Motor neuron (in vitro differentiated cells): ENCODE measurements at places on chromosomes 1 and 21. TPM values are rescaled to one million over a fixed set of nuclear protein-coding genes. Genes with fewer than 3 reads are reported as not detected.

Gene CFAP141
- total RNA-seq, result not detected in 2 replicates

- no peak for ATAC-seq
Observed at GRCh38 chr1:81792184-81792583, 8.6 kb upstream of the ADGRL2 start.

Gene FAM167B
- total RNA-seq, result 0.31 and 0.49 TPM in 2 replicates

Gene TACSTD2
- total RNA-seq, result not detected in 2 replicates

DNA sequence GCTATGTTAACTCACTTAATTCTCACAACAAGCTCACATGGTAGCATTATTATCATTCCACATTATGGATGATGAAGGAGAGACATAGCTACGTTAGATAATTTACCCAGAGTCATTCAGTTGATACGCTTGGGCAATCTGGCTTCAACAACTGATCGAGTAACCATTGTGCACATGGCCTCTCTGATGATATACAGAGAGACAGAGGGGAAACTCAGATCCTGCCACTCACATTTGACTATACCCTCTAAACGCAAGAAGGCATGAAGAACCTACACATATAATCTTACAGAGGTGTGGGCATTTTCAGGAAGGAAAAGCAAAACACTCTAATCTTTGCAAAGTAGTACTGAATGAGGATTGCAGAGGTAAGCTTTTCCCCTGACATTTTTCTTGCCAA, 360.1 kb downstream of the BARHL2 start:
- ATAC-seq, result no peak

- ATAC-seq, result no peak
Observed at GRCh38 chr1:164891615-164892014, 332.6 kb downstream of the PBX1 start.

- ATAC-seq, result no peak
Observed at GRCh38 chr1:51515312-51515960, 3.6 kb downstream of the EPS15 start.

Gene TNFRSF18
- not detected in 2 replicates for total RNA-seq

GRCh38 chr1:216824511-216824910, 101.3 kb upstream of the ESRRG start:
- peak; percentile 76 for ATAC-seq

Gene HSD3B1
- not detected in 2 replicates for total RNA-seq

Gene NTMT2
- not detected in 2 replicates for total RNA-seq

Gene RNU1-1
- total RNA-seq, result 6,688 and 8,592 TPM in 2 replicates

Gene ERICH3
- 0.21 and 0.23 TPM in 2 replicates for total RNA-seq

DNA sequence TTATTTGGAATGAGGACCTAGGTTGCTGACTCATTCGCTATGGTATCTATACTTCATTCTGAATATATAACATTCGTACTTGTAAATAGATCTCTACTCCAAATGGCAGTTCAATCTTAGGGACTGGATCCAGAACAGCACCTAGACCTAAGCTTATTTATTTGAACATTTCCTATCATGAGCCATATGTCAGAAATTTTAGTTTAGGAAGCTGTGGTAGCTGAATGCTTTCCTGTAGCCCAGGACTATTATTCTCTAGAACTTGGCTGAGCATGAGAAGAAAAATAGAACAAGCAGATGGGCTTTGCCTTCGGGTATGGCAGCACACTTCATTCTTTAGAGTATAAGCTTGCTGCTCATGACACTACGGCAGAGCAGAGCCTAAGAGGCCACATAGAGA, 1114.4 kb upstream of the B3GALT2 start:
- ATAC-seq, result no peak

- ATAC-seq, result peak; percentile 61
Observed at GRCh38 chr1:85975912-85976371, 180.6 kb downstream of the COL24A1 start.

GRCh38 chr1:22753481-22753971, 42.9 kb downstream of the EPHB2 start:
- peak; percentile 64 for ATAC-seq

DNA sequence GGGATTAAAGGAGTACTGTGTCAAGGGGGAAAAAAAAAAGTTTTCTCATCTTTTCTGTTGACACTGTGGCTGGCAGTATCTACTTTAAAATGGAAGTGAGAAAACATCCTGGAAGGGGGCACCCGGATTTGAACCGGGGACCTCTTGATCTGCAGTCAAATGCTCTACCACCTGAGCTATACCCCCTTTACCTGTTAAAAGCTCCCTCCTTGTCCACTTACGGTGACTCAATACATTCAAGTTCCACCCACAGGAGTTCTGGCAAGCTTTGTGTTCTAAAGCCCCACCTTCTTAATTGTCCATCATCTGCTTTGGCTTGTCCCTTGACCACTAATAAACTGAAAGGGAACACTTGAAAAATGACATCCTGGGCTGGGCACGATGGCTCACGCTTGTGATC, 68.2 kb downstream of the FNBP1L start:
- no peak for ATAC-seq

DNA sequence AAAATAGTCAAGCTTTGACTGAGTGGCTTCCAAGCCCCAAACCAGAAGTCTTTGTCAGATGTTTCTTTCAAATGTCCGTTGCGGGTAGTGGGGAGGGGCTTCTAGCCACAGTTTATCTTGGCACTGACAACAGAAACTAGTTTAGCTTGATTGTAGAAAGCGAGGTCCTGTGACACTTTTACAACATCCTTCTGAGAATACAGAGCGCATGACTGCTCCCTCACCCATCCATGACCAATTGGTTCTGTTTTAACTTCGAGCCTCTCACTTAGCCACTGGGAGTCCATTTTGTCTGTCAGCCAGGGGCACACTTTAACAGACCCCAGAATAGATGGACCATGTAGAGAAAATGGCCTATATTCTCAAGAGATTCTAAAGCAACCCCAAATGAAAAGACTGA, 199.2 kb upstream of the ST6GALNAC5 start:
- ATAC-seq, result no peak

- no peak for ATAC-seq
Observed at GRCh38 chr1:10122926-10123325, 87.4 kb upstream of the KIF1B start.

Gene ITLN1
- total RNA-seq, result 2.6 TPM in 1 of 2 replicates, not detected in the other

Gene LCK
- 1.2 TPM in 1 of 2 replicates, not detected in the other for total RNA-seq

DNA sequence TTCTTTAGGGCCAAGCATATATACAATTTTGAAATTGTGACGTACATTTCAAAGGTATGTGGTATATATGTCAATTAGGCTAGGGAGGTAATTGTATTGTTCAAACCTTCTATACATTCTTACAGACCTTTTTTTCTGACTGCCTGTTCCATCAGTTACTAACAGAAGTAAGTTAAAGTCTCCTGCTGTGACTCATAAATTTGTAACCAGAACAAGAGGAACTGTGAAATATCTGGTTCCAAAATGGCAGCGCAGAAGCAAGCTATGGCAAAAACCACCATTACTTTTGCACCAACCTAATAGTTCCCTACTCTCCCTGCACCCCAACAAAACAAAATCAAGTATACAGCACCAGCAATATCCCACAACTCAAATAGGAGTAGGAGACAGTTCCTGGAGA, 93.6 kb downstream of the ENAH start:
- ATAC-seq, result no peak

- ATAC-seq, result no peak
Observed at GRCh38 chr1:167280912-167281311, 60.2 kb downstream of the POU2F1 start.

- no peak for ATAC-seq
Observed at GRCh38 chr21:44354775-44355771, 1.7 kb downstream of the TRPM2 start.

DNA sequence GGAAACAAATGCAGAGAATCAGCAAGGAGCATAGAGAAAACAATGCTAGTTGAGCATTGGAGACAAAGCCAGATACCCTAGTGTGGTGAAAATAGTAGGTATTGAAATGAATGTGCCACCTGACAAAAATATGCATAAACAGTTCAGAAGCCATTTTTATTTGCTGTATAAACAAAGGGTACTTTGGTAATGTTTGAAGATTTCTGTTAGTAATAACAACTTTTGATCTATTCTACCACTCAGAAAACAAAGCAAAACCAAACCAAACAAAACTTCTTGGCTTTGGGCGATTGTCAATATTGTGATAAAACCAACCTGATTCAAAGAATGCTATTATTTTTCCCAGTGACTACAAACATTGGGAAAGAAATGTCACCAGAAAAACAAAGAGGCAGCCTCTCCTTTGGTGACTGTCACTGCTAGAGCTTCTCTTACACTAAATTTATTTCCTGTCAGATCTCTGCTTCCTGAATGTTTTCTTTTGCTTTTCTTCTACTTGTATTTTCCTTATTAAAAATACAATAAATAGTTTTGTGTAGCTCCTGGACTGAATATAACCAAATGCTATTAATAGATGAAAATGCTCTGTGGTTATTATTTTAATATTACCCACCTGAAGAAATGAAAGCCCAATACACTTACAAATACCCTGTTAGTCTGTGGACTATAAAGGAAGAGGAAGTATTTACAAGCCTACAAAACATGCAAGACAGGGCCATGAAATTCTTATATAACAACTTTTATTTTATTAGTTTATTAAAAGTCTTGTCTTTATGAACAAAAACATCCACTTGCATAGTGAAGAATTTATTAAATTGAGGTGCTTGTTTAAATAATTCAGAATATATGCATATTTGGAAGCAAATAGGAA, 5.7 kb downstream of the ATP6V1G3 start:
- no peak for ATAC-seq
